ENCODE measurements at places on chromosomes 5 and 9.

DNA sequence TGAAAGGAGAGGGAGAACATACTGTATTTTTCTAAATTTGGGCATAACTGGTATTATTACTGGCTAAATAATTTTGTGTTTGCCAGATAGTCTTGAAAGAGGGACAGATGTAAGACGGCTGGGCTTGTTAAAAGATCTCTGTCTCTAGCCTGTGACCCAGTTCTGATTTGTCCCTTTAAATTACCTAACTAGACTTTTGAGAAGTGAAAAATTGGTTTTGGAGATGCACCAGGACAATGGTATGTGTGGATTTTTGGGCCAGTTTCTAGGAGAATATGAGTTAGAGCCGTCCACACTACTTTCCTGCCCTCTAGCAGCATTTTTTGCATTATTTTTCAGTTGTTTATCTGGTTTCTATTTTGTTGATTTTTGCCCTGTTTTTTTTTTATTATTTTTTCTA, 33.5 kb downstream of the LNPEP start:
- DNase-seq, result no peak

DNA sequence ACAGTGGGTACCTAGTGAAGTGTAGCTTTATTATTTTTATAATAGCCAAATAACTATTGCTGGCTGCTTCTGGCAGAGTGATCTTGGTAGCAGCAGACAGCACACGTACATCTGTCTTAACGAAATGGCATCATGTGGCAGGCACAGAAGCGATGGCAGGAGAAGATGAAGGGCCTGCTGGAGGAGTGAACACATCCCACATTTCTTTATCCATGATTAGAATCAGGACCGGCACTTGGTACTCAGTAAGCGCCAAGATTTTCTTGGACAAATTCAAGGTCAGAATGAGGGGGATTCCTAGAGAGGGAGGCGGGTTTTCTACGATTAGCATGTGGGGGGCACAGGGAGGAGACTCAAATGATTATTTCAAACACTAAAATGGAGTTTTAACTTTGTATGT, 23.0 kb upstream of the ZNF366 start:
- DNase-seq, result no peak

DNA sequence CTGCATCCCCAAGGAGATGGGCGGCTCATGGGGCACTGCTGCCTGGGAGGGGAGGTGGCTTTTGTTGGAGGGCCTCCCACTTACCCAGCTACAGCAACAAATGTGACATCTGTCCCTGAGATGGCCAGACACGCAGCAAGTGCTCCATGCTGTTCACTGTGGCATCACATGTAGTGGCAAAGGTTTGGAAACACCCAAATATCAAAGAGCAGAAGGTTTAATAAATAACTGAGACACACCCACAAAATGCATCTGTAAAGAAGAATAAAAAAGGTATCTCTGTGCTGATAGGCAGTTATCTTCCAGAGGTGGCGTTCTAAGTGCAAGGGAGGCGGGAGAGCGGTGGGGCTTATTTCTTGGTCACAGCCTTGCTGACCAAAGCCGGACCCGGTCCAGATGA, 23.3 kb upstream of the CLPTM1L start:
- DNase-seq, result no peak

DNA sequence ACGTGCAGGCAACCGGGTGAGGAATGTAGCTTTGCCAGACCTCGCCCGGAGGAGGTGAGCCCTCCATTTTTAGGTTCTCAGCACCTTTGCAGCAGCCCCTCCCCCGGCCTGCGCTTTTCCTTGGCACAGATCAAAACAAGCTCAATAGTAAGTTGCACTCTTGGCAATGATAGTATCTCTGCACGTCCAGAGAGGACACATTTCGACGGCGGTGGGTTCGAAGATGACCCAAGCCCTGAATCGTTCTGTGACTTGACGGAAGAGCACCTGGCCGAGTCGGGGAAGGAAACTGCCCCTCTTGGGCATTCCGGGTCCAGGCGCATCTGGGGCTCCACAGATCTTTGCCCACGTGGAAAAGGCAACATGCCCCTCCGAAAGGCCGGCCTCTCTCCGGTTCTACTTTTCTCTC, 904 bp downstream of the GDNF start:
- peak; percentile 44 for DNase-seq

Data from D341Med (cell line).